Fibroblast of pulmonary artery (primary cell): ENCODE measurements at places on chromosomes 4 and X.

GRCh38 chr4:88225232-88226105 lies 58.9 kb downstream of the PPM1K start:
- peak; percentile 35 for DNase-seq

- no peak for DNase-seq
These were observed 192.1 kb downstream of the PRR32 start for GRCh38 chrX:127011629-127012028.

DNA sequence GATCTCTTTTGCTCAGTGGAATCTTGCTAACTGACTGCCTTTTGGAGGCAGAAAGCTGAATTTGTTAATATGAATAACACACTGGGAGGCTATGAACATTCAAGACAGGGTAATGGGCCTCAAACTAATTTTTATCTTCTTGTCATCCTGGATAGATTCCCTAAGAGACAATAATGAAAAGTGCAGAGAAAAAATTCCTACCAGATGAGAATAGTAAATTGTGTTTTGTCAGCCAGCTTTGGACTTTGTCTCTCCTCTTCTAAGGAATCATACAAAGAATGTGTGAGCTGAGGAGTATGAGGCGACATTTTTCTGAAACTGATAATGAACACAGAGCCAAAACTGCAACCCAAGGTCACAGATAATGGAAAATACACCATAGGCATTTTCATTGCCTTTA lies 649.3 kb downstream of the IQCM start:
- DNase-seq: no peak

GRCh38 chr4:139619644-139620043 lies 46.0 kb upstream of the MGST2 start:
- DNase-seq: peak; percentile 50

DNA sequence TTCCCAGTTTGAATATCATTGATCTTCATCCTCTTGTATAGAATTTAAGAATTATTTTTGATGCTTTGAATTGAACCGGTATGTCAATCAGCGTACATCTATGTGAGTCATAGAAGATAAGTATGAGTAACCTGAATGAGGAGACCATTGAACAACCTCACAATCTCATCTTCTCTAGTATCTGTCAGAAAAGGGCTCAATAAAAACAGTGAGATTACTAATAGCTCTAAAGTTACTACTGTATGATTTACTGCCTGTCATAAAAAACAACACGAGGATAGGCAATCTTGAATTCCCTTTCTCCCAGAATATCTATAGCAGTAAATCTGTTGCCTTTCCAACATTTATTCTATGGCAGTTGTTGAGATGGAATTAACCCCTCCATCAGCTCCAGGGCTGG lies 36.1 kb downstream of the PHOX2B start:
- no peak for DNase-seq

- no peak for DNase-seq
These were observed 408.9 kb downstream of the GLUD2 start for GRCh38 chrX:121456315-121456714.

- DNase-seq: no peak
These were observed 366.7 kb downstream of the PCDH7 start for GRCh38 chr4:31086756-31087330.

DNA sequence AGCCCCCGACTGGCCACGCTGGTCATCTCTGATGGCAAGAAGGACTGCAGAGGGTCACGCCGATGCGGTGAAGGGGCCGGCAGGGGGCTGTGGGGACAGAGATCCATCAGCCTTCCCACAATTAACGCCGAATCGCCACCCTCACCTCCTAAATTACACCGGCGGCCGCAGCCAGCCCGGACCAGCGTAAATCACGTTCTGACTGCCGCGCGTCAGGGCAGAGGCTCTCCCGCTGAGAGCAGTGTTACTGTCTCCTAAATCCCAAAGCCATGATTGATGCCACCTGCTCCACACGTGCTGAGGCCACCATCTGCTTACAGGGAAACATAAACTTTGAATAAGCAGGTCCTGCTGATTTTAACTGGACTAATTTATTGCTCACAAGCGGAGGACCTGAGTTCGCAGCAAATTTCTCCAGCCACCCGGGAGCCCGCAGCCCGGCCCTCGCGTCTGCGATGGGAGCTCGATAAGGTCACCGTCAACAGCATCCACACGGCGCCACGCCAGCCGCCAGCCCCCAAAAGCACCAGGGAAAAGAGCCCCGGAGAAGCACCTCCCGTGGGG lies 127.3 kb upstream of the NKX1-1 start:
- DNase-seq: no peak
